Colonic mucosa (tissue), 4 donors: ENCODE measurements at places on chromosomes 7 and 10. TPM values are rescaled to one million over a fixed set of nuclear protein-coding genes. Genes with fewer than 3 reads are reported as not detected.

DNA sequence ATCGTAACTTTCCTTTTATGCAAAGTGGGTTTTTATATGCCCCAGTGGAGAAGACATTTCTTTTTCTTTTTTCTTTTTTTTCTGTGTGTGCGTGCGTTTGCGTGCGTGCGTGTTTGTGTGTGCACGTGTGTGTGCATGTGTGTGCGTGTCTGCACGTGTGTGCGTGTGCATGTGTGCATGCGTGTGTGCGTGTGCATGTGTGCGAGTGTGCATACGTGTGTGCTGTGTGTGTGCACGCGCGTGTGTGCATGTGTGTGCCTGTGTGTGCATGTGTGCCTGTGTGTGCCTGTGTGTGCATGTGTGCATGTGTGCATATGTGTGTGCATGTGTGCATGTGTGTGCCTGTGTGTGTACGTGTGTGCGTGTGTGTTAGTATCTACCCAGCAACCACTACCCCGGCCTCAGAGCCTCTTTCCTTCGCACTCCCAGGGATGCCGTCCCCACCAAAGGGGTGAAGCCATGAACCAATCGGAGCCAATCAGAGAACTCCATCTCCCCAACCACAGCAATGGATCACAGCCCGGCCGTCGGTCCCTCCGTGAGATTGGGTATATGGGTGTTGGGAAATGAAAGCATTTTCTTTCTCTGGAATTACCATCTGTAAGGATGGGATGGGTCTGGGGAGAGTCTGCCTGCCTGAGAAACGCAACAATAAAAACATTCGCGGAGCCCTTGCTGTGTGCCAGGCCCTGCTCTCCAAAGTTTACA is 92.3 kb downstream of the ELFN1 start:
- H3K27me3 ChIP-seq, result no peaks in the 10 kb centered on the region
- H3K27ac ChIP-seq, result no peak overlapping the region
- H3K4me1 ChIP-seq, result no peaks in the 10 kb centered on the region

MARVELD1 gene
- total RNA-seq, result 25.7 TPM

SORCS3 gene
- 0.08 TPM for total RNA-seq

DNA sequence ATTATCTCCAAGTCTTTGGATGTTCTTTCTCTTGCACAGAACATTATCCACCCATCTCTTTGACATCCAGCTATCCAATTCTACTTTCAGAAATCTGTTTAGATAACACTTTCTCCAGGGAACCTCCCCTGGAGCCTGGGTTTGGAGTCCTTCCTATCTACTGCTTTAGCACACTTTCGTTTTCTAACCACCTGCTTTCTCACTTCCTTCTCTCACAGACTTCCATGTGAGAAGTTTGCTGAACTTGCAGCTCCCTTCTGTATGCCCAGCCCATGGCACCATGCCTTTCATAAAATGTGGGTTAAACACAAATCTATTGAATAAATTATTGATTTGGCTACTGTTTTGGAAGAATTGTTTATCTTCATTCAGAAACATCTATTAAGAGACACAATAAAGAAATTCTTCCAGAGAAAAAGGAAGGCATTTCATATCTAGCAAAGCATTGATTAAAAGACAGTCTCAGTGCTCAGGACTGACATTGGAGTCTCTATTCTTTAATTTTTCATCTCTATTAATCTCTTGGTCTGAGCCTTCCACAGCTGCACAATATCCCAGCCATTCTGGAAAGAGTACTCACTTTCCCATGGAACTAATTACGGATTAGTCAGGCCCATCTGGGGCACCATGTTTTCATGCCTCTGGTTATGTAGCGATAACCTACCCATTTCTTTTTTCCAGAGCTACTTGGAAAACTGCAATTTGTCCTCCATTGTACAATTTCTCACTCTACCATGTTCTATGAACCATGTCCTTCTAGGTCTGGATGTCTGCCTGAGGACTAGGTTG is 1077.3 kb downstream of the SORCS3 start:
- H3K27me3 ChIP-seq, result no peaks in the 10 kb centered on the region
- DNase-seq, result no peak
- H3K4me1 ChIP-seq, result no peaks in the 10 kb centered on the region
- H3K4me3 ChIP-seq, result no peak overlapping the region
- H3K36me3 ChIP-seq, result no peaks in the 10 kb centered on the region

DNA sequence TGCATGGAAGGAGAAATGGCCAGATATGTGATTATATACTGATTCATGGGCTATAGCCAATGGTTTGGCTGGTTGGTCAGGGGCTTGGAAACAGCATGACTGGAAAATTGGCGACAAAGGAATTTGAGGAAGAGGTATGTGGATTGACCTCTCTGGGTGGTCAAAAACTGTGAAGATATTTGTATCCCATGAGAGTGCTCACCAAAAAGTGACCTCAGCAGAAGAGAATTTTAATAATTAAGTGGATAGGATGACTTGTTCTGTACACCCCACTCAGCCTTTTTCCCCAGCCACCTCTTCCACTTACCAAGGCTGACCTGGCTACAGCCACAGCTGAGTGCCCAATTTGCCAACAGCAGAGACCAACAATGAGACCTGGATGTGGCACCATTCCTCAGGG is 146.7 kb downstream of the GPR37 start:
- H3K4me1 ChIP-seq, result no peaks in the 10 kb centered on the region
- no peak for DNase-seq
- no peaks in the 10 kb centered on the region for H3K27me3 ChIP-seq
- no peak overlapping the region for H3K4me3 ChIP-seq
- no peaks in the 10 kb centered on the region for H3K36me3 ChIP-seq
